SK-N-SH (cell line): ENCODE measurements at places on chromosomes 1 and 21. TPM values are rescaled to one million over a fixed set of nuclear protein-coding genes. Genes with fewer than 3 reads are reported as not detected.

Gene BCAR3
- polyA plus RNA-seq = 49.2 and 58.4 TPM in 2 replicates

- no peak for DNase-seq
Measured at GRCh38 chr1:239815074-239815473, 276.6 kb upstream of the FMN2 start.

DNA sequence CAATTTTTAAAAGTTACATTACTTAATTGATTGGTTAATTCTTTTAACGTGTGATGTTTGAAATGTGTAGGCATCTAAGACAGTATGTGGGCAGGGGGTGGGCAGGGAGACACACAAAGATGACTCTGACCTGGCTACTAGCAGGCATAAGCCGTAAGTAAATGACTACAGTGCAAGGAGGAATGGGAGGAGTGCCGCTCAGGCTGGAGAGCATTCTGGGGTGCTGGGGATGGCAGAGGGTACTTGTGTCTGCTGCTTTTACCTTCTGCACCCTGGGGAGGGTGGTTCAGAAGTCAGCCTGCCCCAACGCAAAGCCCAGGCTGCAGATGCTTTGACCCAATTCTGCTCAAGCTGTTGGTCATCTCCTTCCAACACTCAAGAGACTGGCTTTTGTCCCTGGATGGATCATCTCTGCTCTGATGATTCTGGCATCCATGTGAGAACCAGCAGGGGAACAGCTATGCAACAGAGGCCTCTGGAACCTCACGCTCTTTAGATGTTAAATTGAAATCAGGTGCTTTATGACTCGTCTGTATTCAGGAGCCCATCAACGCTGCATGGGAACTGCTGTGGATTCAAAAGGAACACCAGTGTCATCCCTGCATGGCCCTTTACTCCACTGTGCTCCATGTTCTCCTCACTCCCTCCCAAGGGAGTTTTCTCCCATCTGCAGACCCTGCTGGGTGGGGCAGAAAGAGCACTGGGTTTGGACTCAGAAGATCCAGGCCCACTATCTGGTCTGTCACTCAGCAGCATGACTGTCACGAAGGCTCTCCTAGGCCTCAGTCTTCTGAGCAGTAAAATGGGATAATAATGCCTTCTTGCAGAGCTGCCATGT is 78.8 kb downstream of the FAM78B start:
- DNase-seq = no peak

Gene NPR1
- polyA plus RNA-seq = 0.05 and 0.12 TPM in 2 replicates

Gene F5
- polyA plus RNA-seq = under 0.01 TPM in 1 of 2 replicates, not detected in the other

GRCh38 chr1:21524686-21525339 is 15.6 kb downstream of the ALPL start:
- DNase-seq = no peak

GRCh38 chr1:3807769-3808168 is 11.5 kb upstream of the LRRC47 start:
- no peak for DNase-seq

- no peak for DNase-seq
Measured at GRCh38 chr1:25760122-25760719, 39.8 kb upstream of the SELENON start.
